Upper lobe of left lung (tissue), 6 donors: ENCODE measurements at places on chromosomes 2 and 18. TPM values are rescaled to one million over a fixed set of nuclear protein-coding genes. Genes with fewer than 3 reads are reported as not detected.

DNA sequence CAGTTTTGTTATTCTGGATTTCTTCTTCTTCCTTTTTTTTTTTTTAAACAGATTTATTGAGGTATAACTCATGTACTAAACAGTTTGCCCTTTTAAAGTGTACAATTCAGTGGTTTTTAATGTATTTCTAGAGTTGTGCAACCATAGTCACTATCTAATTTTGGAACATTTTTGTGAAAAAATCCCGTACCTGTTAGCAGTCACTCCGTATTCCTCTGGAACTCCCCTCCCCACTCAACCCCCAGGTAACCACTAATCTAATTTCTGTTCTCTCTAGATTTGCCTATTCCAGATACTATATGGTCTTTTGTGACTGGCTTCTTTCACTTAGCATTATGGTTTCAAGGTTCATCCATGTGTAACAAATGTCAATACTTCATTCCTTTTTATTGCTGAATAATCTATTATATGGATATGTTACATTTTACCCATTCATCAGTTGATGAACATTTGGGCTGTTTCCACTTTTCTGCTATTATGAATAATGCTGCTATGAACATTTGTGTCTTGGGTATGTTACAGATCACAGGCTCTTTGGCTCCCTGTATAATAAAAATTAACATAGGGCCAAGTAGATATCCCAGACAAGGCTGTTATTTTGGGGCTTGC lies 21.9 kb downstream of the EHBP1 start:
- no peak for DNase-seq

DNA sequence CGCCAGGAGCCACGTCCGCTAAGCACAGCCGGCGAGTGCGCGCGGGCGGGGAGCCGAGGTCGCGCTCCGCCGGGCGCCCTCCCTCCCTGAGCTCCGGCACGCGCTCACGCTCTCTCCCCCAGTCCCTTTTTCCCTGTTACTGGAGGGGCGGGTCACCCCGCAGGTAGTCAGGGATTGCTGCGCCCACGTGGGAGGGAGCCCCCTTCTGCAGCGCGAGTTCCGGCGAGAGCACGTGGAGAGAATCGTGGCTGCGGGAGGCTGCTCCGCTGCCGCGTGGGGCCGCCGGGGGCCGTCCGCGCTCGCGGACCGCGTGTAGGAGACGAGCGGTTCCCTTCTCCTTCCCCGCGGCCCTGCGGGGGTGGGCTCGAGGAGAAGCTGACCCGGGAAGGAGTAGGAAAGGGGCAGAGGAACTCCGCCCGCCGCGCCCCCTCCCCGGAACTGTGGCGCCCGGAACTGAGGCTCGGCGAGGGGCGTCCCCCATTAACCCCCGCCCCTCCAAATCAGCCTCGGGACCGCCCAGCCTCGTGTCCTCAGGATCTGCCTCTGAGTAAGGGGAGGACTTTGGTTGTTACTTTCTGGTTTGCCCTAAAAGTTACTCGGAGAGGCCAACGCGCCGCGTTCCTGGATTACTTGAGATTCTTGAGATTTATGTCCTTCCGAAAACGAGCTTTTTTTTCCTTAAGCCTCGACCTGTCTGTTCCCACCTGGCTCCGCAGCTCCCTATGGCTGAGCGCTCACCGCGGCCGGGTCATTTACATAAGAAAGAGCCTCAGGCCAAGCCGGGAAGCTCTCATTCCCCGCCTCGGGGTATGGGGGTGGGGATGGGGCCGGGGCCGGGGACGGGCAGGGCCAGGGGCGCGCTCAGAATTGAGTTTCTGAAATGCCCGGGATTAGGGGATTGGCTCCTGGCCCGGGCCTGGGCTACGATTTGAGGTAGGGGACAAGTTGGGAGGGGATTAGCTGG lies 1.1 kb downstream of the HK2 start:
- DNase-seq, result peak; percentile 91

DNA sequence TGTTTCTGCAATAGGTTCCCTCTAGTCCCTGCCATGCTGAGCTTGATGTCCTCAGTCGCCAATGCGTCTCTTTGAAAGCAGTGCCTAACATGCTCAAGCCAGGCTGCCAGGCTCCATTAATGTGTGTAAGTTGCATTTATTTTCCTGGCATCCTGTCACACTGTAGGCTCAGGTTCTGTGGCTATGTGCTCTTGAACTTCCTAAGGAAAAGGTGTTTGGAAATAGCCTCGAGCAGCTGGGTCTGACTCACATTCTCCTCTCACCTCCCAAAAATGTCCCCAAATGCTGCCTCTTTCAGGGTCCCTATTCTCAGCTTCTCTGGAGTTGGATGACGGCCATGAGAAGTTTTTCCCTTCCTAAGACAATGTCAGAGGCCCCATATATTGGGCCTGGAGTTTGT lies 58.0 kb upstream of the SLC14A2 start:
- no peak for DNase-seq

GRCh38 chr18:48562075-48562474 lies 23.2 kb downstream of the CTIF start:
- no peak for DNase-seq

- DNase-seq, result no peak
These were observed 94.0 kb downstream of the PLB1 start for GRCh38 chr2:28589746-28590463.

GRCh38 chr18:58032233-58032632 lies 11.8 kb upstream of the NEDD4L start:
- DNase-seq, result no peak

The LINC00305 gene
- total RNA-seq, result not detected

GRCh38 chr18:33114749-33115148 lies 325.8 kb downstream of the CCDC178 start:
- no peak for DNase-seq

DNA sequence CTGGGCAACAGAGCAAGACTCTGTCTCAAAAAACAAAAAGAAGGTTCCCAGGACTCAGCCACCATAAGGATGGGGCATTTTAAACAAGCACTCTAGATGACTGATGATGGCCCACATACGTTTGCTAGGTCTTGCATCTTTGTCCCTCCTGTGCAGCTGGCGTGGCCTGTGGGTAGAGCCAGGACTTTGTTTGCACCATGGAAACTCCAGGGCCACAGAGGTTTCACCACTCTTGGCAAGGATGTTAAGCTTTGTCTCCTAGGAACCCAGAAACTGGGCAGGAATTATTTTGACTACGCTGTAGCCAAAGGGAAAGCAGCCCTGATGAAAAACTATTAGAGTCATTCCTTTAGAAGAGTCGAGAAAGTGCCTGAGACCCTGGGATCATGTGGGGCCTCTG lies 75.3 kb upstream of the STPG4 start:
- DNase-seq, result no peak

GRCh38 chr2:235216901-235217300 lies 265.1 kb downstream of the SH3BP4 start:
- no peak for DNase-seq

The ITGAV gene
- total RNA-seq, result 19.9 TPM

The STON1 gene
- 13.2 TPM for total RNA-seq

The OBSL1 gene
- 38.2 TPM for total RNA-seq

The NEB gene
- total RNA-seq, result 6.3 TPM

- no peak for DNase-seq
These were observed 32.3 kb downstream of the ZCCHC2 start for GRCh38 chr18:62555135-62555534.

DNA sequence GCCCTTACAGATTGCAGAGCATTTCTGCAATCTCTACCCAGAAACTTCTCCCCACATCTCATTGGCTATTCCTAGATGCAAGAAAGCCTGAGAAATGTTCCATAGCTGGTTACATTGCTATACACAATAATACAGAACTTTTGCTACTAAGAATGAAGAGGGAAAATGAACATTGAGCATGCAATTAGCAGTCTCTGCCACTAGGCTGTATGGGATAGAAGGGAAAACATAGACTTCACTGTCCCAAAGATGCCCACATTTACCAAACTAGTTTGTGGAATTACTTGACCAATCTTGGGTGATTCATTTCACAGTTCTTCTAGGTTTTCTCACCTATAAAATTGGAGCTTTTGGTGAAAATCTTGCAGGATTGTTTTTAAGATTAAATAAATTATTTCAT lies 265.7 kb upstream of the NT5C1B start:
- DNase-seq, result no peak

GRCh38 chr18:52352920-52353319 lies 12.9 kb downstream of the DCC start:
- DNase-seq, result no peak

The RUFY4 gene
- total RNA-seq, result not detected

DNA sequence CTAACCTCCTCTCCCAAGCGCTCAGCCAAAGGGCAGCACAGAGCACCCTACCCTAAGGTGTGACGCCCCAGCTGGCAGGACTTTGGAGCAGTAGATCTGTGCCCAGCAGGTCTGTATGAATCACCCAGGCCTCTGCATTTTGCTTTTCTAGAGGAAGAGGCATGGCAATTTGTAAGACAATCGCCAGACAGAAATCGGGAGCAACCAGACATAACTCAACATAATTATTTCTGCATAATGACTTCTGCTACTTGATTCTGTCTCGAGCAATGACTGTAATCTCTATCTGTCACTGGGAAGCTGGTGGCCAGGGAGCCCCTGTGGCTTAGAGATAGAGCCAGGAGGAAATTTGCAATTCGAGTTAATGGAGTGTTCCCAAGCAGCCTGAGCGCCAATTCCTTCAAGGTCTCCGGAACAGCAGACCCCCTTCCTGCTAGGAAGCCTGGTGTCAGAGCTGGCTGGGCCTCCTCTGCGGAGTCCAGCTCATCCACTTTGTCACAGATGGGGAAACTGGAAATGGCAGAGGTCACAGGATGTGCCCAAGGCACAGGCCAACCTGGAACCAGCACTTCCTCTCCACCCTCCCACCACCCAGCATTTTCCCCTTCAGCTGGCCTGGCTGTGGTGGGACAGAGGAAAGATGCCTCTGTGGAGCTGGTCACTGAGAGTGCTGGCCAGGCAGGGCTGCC lies 55.0 kb downstream of the ODC1 start:
- DNase-seq, result no peak

- no peak for DNase-seq
These were observed 620.6 kb upstream of the ID2 start for GRCh38 chr2:8061219-8061618.

The MRPL30 gene
- 18.7 TPM for total RNA-seq

- DNase-seq, result no peak
These were observed 419.3 kb upstream of the ACVR2A start for GRCh38 chr2:147425437-147426029.

- DNase-seq, result no peak
These were observed 254.4 kb downstream of the ETAA1 start for GRCh38 chr2:67651565-67651964.

GRCh38 chr18:36427831-36428230 lies 130.3 kb downstream of the FHOD3 start:
- DNase-seq, result no peak

The M1AP gene
- 1.4 TPM for total RNA-seq

The GPR39 gene
- 10.1 TPM for total RNA-seq

GRCh38 chr2:40201425-40201824 lies 250.5 kb downstream of the SLC8A1 start:
- no peak for DNase-seq

The CTAGE1 gene
- total RNA-seq, result not detected

The SLC5A7 gene
- total RNA-seq, result not detected

DNA sequence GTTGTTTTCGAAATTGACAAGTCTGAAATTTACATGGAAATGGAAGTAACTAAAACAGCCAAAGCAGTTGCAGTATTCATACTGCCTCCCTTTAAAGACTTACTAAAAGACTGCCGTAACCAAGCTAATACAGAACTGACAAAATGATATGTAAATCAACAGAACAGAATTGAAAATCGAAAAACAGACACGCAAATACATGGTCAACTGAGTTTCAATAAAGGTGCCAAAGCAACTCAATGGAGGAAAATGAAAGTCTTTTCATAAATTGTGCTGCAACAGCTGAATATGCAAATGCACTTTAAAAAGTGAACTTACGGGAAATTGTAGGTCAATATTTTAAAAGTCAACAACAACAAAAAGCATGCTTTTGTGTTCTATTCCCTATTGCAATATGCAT lies 34.2 kb downstream of the TMEM131 start:
- no peak for DNase-seq

The MOCOS gene
- 4.0 TPM for total RNA-seq

DNA sequence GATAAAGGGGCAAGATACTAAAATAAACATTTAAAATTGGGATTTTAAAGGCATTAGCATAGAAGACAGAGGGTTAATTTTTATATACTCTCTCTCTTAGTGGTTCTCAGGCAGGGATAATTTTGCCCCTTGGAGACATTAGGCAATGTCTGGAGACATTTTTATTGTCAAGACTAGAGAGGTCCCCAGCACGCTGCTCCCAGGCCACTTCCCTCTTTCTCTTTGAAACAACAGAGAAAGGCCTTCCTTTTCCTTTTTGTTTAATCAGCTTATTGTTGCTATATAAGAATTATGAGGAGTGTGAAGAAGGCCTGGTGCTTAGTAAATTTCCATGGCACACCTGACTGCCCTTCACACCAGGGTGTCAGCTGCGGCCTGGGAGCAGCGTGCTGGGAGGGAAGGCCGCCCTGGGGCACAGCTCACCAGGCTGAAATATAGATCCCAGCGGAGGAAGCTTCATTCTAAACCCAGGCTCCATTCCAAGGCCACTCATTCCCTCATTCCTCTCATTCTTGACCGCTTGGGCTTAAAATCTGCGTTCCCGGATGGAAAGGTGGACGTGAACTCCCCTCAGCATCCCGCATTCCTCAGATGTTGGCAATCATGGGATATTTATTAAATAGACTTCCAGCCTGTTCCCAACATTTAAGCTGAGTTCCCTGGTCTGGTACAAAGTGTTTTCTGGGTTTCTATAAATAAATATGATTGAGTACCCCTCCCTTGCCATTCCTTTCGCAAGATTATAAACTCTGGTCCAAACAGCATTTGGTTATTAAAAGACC lies 22.5 kb downstream of the SLC14A2 start:
- DNase-seq, result no peak

GRCh38 chr18:75739682-75740081 lies 312.2 kb upstream of the SMIM21 start:
- no peak for DNase-seq

DNA sequence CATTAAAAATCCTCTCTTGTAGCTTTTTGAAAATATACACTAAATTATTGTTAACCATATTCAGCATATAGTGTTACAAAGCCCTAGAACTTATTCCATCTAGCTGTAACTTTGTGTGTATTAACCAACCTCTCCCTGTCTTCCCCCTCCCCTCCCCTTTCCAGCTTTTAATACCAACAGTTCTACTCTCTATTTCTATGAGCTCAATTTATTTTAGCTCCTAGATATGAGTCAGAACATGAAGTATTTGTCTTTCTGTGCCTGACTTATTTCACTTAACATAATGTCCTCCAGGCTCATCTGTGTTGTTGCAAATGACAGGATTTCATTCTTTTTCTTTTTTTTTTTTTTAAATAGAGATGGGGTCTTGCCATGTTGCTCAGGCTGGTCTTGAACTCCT lies 45.1 kb downstream of the GPD2 start:
- DNase-seq, result no peak

DNA sequence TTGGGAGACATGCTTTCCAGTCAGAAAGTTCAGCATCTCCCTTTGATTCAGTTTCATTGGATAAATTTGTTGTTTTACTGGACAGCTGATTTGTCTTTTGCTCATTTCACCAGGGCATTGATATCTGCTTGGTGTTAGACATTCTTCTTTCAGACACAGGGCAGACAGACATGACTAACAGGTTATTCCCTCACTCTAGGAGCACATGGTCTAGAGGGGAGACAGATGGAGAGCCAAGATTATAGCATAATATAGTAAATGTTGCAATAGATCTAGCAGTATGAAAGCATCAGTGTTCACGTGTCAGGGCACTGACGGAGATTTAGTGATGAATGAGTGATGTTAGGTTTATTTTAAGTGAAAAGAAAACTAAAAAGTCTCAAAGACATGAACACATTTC lies 187.0 kb upstream of the CYRIA start:
- DNase-seq, result no peak
